ENCODE measurements at places on chromosomes 13 and 19. TPM values are rescaled to one million over a fixed set of nuclear protein-coding genes. Genes with fewer than 3 reads are reported as not detected.
A peak's percentile ranks its signal among the peaks of the same experiment; 100 is the strongest.

DNA sequence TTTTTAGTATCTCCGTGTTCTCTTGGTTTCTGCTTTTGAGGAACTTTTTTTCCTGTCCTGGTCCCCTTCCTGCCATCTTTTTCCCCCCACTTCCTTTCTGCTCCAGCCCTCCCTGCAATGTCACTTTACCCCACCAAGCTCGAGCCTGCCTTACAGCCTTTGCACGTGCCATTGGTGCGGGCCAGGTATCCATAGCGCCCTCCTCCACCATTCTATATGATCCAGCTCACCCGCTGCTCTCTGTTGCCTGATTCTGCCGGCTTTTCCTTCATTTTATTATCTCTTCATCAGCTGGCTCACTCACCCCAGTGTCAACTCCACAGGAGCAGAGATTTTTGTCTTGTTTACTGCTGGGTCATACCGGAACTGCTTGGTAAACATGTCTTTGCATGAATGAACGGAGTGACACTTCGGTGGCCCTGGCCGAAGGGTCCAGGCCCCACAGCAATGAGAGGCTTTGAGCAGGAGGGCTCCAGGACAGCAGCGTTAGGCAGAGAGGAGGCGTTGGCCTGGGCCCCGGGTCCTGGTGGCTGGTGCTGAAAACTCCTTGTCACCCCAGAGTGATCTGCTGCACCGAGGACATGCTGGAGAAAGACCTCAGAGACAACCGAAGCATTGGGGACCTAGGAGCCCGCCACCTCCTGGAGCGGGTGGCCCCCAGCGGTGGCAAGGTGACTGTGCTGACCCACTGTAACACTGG is 1.2 kb downstream of the MRI1 start:
- DNase-seq = no peak
- H3K27ac ChIP-seq = peak overlapping the region; percentile 87
- peak overlapping the region; percentile 94 for H3K4me3 ChIP-seq
- peaks cover 16% of the 10 kb centered on the region for H3K4me1 ChIP-seq
- no peaks in the 10 kb centered on the region for H3K27me3 ChIP-seq
- peaks cover 34% of the 10 kb centered on the region for H3K36me3 ChIP-seq

DNA sequence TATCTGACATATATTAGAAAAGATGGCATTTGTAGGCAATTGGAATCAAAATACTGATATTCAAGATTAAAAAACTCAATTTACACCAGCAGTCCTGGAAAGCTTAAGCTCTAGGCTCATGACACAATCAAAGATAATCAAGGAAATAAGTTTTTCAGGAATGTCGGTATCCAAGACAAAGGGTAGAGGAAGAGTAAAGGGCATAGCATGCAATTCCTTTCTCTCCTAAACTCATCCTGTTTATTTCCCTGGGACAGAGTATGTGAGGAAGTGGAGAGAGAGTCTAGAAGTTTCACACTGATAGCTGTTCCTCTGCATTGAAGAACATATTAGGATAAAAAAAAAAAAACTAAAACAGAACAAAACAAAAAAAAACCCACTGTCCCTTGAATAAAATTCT is 2452.1 kb downstream of the PCDH9 start:
- H3K4me3 ChIP-seq = no peak overlapping the region
- H3K36me3 ChIP-seq = no peaks in the 10 kb centered on the region
- H3K27me3 ChIP-seq = no peaks in the 10 kb centered on the region
- no peaks in the 10 kb centered on the region for H3K4me1 ChIP-seq
- DNase-seq = no peak
- H3K27ac ChIP-seq = no peak overlapping the region

DNA sequence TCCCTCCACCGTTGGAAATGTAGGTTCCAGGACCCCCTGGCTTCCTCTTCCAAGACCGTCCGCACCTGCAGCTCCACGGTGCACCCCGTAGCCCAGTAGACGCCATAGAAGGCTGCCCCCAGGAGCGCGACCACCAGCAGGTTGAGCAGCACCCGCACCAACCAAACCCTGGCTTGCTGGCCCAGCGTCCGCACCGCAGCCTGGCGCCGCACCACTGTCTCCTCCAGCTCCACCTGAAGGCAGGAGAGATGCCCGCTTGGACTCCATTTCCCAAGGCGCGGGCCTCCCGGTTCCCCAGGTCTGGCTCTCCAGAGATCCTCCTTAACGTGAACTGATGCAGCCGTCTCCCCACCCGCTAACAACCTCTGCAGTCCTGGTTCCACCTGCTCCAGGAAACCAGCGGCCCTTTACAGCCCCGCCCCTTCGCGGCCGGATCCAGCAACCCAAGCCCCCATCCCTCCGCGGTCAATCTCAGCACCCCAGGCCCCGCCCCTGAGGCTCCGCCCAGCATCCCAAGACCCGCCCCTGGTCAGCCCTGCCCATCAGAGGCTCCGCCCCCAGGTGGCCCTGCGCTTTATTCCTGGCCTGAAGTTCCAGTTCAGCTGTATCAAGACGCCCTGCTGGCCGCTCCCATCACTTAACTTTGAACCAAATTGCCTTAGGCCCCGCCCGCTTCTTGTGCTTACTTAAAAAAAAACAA is 5.0 kb upstream of the LENG1 start:
- peaks cover 30% of the 10 kb centered on the region for H3K4me1 ChIP-seq
- no peaks in the 10 kb centered on the region for H3K36me3 ChIP-seq
- no peak overlapping the region for H3K27ac ChIP-seq
- DNase-seq = peak; percentile 80
- H3K27me3 ChIP-seq = no peaks in the 10 kb centered on the region

- no peaks in the 10 kb centered on the region for H3K27me3 ChIP-seq
- peaks cover 5% of the 10 kb centered on the region for H3K4me1 ChIP-seq
- no peak overlapping the region for H3K4me3 ChIP-seq
- no peak for DNase-seq
Observed at GRCh38 chr19:58274771-58275201, 4.0 kb upstream of the ZNF8 start.

Gene LYPD3
- total RNA-seq = 3.0 TPM

GRCh38 chr13:44234566-44234965 is 139.1 kb upstream of the SERP2 start:
- peaks cover 6% of the 10 kb centered on the region for H3K4me1 ChIP-seq
- H3K36me3 ChIP-seq = no peaks in the 10 kb centered on the region
- no peak overlapping the region for H3K27ac ChIP-seq
- peaks cover 33% of the 10 kb centered on the region for H3K27me3 ChIP-seq
- DNase-seq = no peak

GRCh38 chr13:43520351-43520750 is 266.4 kb downstream of the ENOX1 start:
- H3K36me3 ChIP-seq = no peaks in the 10 kb centered on the region
- no peak overlapping the region for H3K4me3 ChIP-seq
- no peak for DNase-seq
- H3K4me1 ChIP-seq = no peaks in the 10 kb centered on the region
- peaks cover 5% of the 10 kb centered on the region for H3K27me3 ChIP-seq

Gene LHB
- not detected for total RNA-seq

- DNase-seq = no peak
- no peaks in the 10 kb centered on the region for H3K4me1 ChIP-seq
- no peak overlapping the region for H3K27ac ChIP-seq
- no peaks in the 10 kb centered on the region for H3K36me3 ChIP-seq
Observed at GRCh38 chr13:113129480-113129879, 6.9 kb downstream of the F10 start.

GRCh38 chr19:6033744-6034264 is 55.9 kb upstream of the RANBP3 start:
- H3K36me3 ChIP-seq = peaks cover 4% of the 10 kb centered on the region
- H3K4me3 ChIP-seq = no peak overlapping the region
- H3K4me1 ChIP-seq = peaks cover 14% of the 10 kb centered on the region
- no peak overlapping the region for H3K27ac ChIP-seq

DNA sequence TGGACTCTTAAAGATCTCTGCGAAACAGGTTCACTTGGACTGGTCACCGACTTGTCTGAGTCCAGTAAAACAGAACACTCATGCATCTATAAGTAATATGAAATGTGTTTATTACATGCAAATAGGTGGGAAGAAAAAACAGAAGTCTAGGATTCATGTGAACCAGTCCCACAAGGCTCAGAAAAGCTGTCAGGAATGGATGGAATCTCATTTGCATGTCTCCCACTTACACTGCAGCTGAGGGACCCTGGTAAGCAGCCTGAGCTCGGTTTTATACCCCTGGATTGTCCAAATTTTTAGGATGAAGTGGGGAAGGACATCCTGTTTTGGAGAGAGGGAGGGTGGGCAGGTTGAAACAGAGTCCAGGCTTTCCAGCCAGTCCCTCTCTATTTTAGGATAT is 1545.1 kb upstream of the PCDH20 start:
- no peak overlapping the region for H3K27ac ChIP-seq
- H3K27me3 ChIP-seq = no peaks in the 10 kb centered on the region
- no peak overlapping the region for H3K4me3 ChIP-seq
- H3K36me3 ChIP-seq = no peaks in the 10 kb centered on the region
- no peak for DNase-seq

Gene KIR3DL2
- 0.64 TPM for total RNA-seq

GRCh38 chr19:2575734-2576481 is 100.0 kb downstream of the GADD45B start:
- H3K27ac ChIP-seq = no peak overlapping the region
- H3K36me3 ChIP-seq = no peaks in the 10 kb centered on the region
- H3K4me1 ChIP-seq = peaks cover 3% of the 10 kb centered on the region
- no peak for DNase-seq
- peaks cover 6% of the 10 kb centered on the region for H3K27me3 ChIP-seq

DNA sequence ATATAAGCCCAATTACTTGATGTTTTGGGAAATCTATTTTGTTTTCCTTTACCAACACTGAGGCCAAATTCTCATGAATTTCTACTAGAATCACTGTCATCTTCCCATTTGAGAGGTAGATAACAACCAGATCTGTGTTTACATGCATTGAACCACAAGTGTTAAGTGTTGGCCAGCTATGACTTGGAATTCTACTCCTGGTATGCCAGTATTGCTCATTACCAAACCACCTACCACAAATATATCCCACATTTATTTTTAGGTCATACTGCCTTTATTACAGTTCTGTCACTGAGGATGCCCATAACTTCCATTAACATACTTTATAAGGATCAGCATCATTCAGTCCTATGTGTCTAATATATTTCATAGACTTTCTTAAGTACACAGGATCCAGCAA is 328.9 kb downstream of the DIAPH3 start:
- no peak overlapping the region for H3K4me3 ChIP-seq
- H3K27me3 ChIP-seq = no peaks in the 10 kb centered on the region
- H3K36me3 ChIP-seq = no peaks in the 10 kb centered on the region
- no peak for DNase-seq

Gene IGFL4
- total RNA-seq = not detected

Gene ZNF528
- 5.2 TPM for total RNA-seq

Gene ERICH6B
- total RNA-seq = not detected

DNA sequence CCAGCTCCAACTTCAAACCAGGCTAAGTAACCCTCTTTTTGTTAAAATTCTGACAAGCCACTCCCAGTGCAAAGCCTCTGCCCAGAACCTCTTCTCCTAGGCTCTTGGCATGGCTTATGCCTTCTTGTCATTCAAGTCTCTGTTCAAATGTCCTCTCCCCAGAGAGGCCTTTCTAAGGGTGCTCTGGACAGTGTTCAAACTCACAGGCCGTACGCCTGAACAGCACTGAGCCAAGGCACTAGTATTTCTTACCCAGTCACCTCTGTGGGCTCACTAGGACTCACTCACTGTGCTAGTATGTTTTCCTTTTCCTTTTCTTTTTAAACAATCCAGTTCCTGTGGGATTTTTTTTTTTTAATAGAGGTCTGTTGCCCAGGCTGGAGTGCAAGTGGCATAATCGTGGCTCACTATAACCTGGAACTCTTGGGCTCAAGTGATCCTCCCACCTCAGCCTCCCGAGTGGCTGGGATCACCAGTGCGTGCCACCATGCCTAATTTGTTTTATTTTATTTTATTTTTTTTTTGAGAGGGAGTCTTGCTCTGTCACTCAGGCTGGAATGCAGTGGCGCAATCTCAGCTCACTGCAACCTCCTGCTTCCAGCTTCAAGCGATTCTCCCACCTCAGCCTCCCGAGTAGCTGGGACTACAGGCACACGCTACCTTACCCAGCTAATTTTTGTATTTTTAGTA is 2.3 kb upstream of the ASF1B start:
- H3K36me3 ChIP-seq = peaks cover 25% of the 10 kb centered on the region
- peaks cover 37% of the 10 kb centered on the region for H3K4me1 ChIP-seq
- no peak for DNase-seq
- peak overlapping the region; percentile 50 for H3K27ac ChIP-seq
- H3K4me3 ChIP-seq = peak overlapping the region; percentile 64

DNA sequence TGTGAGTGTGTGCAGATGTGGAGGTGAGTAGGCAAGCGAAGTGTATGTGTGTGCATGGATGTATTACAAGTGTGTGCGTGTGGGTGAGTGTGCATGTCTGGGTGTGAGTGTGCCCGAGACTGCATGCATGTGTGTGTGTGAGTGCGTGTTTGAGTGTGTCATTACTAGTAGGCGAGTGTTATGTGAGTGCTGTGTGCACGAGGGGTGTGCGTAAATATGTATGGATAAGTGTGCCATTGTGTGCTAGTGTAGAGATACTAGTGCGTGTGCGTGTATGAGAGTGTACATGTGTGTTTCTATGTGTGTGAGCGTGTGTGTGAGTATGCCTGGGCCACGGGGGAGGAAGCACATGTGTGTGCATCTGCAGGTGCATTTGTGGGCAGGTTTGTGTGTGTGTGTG is 53.8 kb downstream of the CELF5 start:
- no peak overlapping the region for H3K4me3 ChIP-seq
- no peak overlapping the region for H3K27ac ChIP-seq

- H3K27me3 ChIP-seq = no peaks in the 10 kb centered on the region
- H3K27ac ChIP-seq = peak overlapping the region; percentile 100
- peaks cover 37% of the 10 kb centered on the region for H3K4me1 ChIP-seq
- DNase-seq = peak; percentile 15
- H3K36me3 ChIP-seq = peaks cover 59% of the 10 kb centered on the region
- peak overlapping the region; percentile 100 for H3K4me3 ChIP-seq
Observed at GRCh38 chr13:36998624-36999041, 507 bp downstream of the ALG5 start.

Gene STAP2
- 15.4 TPM for total RNA-seq

DNA sequence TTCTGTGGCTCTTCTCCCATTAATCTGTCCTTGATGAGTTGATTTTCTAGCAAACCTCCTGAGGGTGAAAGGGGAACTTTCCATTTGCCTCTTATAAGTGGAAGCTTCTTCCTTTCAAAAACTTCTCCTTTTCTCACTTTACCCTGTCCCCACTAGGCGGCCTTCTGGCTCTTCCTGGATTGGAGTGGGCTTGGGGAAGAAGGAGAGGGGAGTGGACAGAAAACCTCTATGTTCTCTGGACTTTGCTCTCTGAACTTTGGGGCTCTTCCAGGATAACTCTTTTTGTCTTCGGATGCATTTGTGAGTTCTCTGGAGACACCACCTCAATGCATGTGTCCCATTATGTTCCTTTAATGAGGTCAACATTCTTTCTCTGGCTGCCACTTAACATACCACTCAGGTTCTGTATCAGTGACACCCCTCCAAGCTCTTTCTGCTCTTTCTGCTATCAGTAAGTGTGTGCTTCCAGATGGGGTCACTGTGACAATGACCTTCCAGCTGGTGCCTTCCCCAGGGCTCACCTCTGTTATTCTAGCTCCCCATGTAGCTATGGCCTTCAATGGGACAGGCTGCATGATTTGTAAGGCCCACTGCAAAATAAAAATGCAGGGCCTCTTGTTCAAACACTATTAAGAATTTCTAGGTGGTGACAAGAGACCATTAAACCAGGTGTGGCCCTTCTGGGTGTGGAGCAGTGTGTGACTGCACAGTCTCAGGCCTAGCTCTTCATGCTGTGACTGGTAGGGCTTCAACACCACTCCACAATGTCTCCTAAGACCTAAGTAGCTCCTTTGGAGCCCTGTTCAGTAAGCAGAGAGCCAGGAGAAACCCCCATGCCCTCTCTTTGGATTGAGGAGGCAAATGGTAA is 389.2 kb downstream of the EFNB2 start:
- H3K36me3 ChIP-seq = no peaks in the 10 kb centered on the region
- no peak for DNase-seq
- no peaks in the 10 kb centered on the region for H3K4me1 ChIP-seq
- no peaks in the 10 kb centered on the region for H3K27me3 ChIP-seq
- no peak overlapping the region for H3K4me3 ChIP-seq
- H3K27ac ChIP-seq = no peak overlapping the region

Gene SLC15A1
- not detected for total RNA-seq

Measured in activated T-helper 2 cell treated with anti-CD3 and anti-CD28 coated beads, Interferon-gamma antibody, Interleukin-2, Interleukin-4, amounts not matched to agents 10 μg/mL and 5 μg/mL and 100 μg/mL, durations not matched to agents 14 hours and 24 hours and 36 hours (primary cell).